ENCODE measurements at places on chromosomes 2 and 18.

DNA sequence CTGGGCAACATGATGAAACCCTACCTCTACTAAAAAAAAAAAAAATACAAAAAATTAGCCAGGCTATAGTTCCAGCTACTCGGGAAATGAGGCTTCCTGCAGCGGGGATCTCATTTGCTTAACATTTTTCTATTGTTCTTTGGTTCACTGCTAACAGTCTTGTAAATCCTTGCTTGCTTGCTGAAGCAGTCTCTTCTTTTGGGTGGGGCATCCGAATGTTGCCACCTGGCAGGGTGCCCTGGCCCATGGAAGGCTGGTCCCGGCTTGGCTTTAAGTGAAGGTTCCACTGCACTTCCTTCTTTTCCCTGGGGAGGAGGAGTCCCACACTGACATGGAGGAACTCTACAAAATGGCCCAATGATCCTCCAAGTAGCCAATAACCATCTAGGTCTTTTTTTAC lies 6.0 kb upstream of the ANKRD29 start:
- no peak for DNase-seq

- peak; percentile 83 for DNase-seq
Observed at GRCh38 chr2:109185338-109185737, 56.3 kb downstream of the SH3RF3 start.

DNA sequence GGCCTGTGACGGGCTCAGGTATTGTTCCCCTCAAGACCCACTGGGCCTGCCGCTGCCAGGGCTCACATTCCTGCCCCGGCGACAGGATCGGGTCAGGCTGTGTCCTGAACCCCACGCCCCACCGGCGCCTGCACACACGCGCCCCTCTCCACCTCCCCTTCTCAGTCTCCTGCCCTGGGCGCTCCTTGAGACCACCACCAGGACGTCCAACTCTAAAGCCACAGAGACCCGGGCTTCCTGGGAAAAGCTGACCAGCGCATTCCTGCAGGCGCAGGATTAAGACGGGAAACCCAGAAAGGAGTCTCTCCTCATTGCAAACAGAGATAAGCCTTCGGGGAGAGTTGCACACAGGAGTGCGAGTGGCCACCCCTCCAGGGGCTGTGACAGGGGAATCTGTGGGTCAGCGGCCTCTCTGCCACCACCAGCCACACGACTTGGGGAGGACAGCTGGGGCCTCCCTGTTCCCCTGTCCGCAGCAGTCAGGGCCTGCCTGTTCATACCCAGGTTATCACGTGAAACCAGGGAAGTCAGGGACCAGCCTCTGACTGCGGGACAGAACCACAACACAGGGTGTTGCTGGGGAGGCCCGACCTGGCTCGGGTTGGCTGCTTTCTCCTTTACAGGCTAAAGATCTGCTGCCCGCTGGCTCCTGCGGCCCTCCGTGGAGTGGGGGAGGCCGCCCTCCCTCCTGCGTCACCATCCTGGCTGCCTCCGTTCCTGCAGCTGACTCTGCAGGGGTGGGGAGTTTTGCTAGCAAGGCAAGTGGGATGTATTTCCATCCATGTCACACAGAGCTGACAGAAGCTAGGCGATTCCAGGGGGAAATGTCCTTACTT lies 88.8 kb downstream of the ZCCHC2 start:
- DNase-seq = no peak

- peak; percentile 39 for DNase-seq
Observed at GRCh38 chr2:40370007-40370395, 81.9 kb downstream of the SLC8A1 start.

- DNase-seq = no peak
Observed at GRCh38 chr18:55064760-55065159, 105.5 kb upstream of the CCDC68 start.

GRCh38 chr2:128384956-128385355 lies 66.3 kb upstream of the HS6ST1 start:
- no peak for DNase-seq

GRCh38 chr18:33820517-33821371 lies 242.7 kb downstream of the ASXL3 start:
- DNase-seq = peak; percentile 20

DNA sequence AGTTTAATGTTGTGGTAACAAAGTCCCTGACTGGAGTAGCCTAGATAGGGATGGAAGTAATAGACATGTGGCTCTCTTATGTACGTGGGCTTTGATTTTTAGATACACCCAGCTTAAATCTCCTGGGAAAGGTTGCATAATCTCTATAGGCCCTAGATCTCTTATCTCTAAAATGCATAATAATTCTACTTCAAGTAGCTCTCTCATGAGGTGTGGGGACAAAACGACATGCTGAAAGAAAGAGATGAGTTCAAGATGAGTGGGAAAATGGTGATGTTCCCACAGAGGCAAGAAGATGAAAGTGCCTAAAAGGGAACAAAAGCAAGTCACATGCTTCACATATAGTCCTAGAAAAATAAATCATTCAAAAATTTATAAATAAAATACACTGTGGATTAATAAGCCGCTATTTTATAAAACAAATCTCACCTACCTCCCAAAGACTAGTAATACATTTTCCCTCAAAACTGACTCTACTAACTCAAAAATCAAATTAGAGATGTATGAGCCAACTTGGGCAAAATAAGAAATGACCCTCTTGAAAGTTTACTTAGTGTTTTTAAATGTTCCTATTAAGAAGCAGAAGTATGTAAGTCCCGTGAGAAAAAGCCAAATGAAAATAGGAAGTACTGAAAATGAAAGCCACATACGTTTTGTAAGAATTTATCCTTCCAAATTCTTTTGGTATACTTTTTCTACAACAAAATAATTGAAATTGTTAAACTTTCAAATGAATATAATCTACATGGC lies 148.2 kb upstream of the ITGA4 start:
- DNase-seq = no peak

DNA sequence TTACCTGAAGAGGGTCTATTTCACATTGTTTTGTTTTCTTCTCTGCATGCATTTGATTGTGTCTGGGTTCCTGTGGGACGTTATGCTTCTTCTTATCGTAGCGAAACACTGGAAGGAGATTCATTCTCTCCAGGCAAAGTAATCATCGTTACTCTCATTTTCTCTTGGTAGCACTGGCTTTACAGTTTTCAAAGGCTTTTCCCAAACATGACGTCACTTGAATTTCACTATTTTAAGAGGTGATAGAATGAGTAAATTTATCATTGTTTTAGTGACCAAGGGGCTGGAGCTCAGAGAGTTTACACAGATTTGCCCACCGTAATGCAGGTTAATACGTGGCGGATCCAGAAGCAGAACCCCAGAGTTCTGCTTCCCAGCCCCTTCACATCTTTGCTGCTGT lies 391.4 kb downstream of the DCDC2C start:
- no peak for DNase-seq

DNA sequence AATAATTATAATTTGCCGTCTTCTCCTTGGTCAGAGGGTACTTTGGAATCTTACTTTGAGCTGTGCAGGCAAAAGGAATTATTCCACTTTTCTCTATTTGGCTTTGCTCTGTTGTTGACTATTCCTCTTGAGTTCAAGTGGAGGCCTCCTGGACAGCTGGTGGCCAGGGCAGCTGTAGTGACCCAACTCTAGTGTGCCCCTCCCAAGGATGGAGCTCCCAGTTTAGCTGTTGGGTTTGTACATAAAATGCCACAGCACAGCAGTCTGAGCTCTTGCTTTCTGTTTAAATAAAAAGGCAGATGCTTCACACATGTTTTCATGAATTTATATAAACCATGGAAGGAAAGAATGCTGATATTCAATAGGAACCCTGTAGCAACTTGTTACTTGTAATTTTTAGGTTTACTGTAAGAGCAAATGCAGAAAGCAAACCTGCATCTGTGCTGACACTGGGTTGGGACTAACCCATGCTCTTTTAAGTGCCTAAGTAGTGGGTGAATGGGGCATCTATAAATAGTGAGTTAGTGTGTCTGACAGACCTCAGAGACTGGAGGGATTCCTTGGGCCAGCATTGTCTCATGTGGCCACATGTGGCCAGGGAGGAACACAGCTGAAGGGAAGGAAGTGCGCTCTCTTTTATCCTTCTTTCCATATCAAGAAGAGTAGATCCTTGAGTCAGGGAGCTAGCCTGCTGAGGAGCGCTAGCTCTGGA lies 121.8 kb downstream of the FHOD3 start:
- no peak for DNase-seq

DNA sequence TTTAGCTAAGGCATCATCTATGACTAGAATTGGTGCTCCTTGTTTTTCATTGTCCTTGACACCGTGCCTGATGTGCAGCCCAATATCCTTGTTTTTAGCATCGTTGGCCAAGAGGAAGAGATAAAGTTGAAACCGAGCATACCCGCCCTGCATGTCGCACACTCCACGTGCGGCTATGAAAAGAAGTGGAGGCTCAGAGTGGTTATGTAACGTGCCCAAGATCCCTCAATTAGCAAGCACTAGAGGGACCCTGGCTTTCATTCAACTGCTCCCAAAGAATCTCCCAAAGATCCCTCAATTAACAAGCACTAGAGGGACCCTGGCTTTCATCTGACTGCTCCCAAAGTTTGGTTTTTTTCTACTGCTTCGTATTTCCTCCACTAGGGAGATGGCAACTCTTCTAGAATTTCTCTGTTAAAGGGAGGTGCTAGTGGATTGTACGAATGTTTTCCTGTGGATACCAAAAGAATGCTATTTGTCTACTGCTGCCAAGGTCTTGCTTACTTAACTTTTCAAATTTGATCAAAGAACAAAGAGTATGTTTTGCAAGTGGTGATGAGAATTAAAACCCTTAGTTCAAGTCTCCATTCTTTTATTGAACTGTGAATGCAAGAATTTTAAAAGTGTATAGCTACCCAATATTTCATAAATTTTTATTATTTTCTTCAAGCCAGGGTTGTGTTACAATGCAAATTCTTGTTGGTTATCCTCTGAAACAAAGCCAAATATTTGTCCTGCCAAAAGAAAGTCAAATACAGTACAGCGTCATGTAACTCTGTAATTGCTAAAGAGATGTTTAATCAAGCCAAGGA lies 92.1 kb downstream of the AOX1 start:
- DNase-seq = peak; percentile 82

- DNase-seq = peak; percentile 68
Observed at GRCh38 chr2:233480490-233481202, 85.9 kb downstream of the USP40 start.

- peak; percentile 31 for DNase-seq
Observed at GRCh38 chr2:55518841-55519165, 715 bp upstream of the CFAP36 start.

DNA sequence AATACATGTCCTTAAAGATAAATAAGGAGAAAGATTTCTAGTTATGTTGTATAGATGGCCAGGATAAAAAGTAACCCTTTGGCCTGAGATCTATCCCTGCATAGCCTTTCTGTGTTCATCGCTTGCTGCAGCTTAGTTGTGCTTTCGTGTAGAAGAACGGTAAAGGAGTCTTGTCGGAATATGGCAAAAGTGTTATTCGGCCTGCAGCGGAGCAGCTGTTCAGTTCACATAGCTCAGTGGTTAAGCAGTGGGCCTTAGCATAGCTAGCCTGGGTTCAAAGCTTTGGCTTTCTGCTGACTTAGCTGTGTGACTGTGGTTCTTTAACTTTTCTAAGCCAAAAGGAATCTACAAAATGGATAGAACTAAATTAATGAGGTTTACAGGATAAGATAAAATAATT lies 55.4 kb downstream of the MALT1 start:
- DNase-seq = no peak

- peak; percentile 82 for DNase-seq
Observed at GRCh38 chr2:100819370-100820272, at the start of gene NPAS2. TSS of gene NPAS2 (plus strand) at chr2:100820139. CDS start at chr2:100904755, 84,616 bp downstream.

DNA sequence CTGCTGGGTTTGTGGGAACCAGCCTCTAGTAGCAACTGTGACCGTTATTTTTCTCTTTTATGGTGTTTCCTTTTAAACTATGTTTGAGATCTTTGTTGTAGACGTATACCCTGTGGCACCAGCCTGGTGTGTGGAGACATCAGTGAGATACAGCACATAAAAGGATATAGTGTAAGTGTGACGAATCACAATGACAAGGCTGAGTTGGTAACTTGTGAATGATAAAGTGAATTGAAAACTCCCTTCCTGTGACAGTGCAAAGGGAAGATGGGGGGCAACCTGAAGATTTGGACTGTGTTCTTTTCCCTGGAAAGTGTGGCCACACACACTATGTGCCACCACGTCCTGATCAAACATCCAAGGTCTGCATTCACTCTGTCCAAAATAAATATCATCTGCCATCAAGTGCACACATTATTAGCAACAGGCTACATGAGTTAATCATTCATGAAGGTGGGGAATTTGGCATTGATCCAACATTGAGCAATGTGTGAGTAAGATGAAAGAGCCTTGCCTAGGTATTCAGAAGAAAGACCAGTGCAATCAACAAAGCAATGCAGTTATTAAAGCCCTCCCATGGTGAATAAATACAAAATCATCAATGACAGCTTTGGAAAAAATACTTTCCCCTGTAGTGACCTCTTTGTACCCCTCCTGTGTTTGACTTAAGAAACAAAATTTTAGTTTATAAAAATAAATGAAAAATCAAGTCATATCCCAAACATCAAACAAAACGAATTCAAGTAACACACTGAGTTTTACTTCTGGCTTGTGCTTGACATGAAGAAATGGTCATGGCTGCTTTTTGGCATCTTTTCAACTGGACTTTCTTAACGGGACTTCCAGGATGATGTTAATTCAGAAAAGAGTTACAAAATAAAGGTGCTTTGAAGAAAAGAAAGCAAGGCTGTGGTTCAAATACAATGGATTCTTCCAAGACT lies 1280.5 kb upstream of the ZEB2 start:
- peak; percentile 46 for DNase-seq

DNA sequence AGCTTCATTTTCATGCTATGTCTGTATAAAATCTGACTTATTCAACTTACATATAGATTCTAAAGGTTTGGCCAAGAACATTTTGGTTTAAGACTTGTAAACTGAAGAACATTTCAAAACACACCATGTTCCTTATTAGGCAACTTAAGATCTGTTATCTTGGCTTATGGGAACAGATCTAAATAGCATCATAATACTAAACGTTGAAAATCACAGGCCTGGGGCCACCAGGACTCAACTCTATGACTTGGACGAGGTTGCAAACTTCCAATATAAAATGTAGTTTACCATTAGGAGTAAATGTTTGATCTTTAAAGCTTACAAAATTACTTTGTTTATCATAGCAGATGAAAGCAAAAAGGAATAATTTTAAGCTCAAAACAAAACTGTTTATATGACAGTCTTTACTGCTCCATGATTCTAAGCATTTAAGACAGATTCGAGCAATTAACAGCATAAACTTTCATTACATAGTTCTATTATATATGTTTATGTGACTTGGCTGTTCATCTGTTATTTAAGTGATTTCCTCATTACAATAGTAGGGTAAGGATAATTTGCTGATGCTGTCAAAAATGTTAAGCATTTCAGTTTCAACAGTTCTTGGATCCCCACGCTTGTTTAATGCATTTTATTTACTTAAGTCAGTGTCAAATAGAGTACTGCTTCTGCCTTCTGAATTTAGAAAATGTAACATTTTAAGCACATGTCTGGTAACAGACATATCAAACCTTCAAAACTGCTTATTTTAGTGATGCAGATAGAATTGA lies 8.3 kb downstream of the TCF4 start:
- no peak for DNase-seq

Data from astrocyte of the hippocampus (primary cell).